Fibroblast of lung (primary cell): ENCODE measurements at places on chromosomes 5 and 9.

GRCh38 chr5:16679190-16679589 is 62.4 kb upstream of the RETREG1 start:
- DNase-seq = no peak

- peak; percentile 20 for DNase-seq
Measured at GRCh38 chr9:78212868-78213267, 23.0 kb upstream of the CEP78 start.

- no peak for DNase-seq
Measured at GRCh38 chr9:107375651-107376369, 92.7 kb downstream of the RAD23B start.

- no peak for DNase-seq
Measured at GRCh38 chr9:122364117-122364782, 6.6 kb upstream of the PTGS1 start.
